ENCODE measurements at places on chromosomes 2 and 18.

- no peak for DNase-seq
Observed at GRCh38 chr2:160666154-160667060, 172.8 kb upstream of the RBMS1 start.

DNA sequence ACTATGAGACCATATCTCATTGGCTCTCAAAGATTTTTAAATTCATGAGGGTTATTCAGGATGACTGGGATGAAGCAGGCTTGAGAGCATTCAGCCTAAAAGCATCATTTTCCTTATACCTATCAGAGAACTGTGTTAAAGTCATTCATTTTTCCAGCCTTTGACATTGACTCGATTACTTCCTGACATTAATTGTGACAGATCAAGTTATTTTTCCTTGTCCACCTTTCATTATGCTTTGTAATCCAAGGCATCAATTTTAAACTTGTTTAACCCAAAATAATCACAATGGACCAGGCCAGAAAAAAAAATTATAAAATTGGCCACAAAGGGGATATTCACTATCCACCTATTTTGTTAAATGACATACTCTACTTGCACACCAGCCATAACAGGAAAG lies 1606.8 kb upstream of the PIK3C3 start:
- no peak for DNase-seq

DNA sequence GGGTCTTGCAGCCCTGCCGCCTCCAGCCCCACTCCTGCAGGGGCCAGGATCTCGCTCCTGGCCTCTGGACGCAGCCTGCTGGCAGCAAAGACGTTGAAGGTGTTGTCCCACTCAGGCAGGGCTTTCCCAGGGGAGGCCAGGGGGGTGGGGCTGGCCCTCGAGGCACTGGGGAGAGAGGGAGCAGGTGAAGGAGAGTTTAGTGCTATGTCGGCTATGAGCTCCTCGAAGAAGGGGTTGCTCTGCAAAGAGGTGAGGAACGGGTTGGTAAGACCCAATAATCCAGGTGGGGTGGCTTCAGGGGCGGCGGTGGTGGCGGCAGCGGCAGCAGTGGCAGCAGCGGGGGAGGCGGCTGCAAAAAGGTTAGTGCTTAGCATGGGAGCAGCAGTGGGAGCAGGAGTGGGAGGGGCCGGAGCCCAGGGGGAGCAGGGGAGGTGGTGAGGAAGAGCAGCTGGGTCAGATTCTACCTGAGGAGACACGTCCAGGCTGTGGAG lies 9.7 kb upstream of the SFXN5 start:
- DNase-seq = no peak

DNA sequence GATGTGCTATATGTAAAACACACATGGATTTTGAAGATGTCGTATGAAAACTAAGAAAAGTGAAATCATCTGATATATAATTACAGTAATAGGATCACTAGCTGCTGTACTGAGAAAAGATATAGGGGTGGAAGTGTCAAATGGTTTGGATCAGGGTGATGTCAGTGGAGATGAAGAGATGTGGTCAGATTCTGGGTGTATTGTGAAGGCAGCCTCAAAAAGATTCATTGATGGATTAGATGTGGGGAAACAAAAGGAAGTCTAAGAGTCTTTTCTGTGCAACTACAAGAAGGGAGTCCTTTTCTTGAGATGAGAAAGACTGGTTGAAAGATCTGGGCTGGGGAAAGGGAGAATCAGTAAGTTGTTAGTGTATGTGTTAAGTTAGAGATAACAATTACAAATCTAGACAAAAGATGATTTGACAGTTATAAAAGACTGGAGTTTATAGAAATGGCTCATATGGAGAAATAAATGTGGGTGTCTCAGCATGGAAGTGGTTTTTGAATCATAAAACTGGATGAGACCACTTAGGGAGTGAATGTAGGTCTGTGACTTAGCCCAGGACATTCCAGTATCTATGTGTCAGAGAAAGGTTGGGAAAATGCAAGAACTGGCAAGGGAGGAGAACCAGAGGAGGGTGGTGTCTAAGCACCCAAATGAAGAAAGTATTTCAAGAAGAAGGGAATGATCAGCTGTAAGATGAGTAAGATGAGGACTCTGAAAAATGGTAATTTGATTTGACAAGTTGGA lies 347.4 kb downstream of the PARD3B start:
- no peak for DNase-seq
